ENCODE measurements at places on chromosomes 2 and 18.

GRCh38 chr18:24023185-24023814 lies 8.7 kb downstream of the TTC39C start:
- DNase-seq = no peak

- no peak for DNase-seq
Measured at GRCh38 chr2:148006249-148007007, 14.1 kb downstream of the ORC4 start.

DNA sequence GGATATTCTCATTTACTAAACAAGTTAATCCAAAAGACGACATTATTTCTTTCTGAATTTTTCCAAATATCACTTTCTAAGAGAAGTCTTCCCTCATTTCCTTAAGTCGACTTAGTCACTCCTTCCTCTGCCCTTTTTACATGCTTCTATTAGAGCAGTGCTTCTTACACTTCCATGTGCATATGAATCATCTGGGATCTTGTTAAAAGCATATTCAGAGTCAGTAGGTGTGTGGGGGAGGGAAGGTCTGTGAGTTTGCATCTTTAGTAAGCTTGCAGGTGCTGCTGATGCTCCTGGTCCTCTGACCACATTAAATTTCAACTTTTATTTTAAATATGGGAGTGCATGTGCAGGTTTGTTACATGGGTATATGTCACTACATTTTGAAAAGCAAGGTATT lies 582.6 kb downstream of the NRXN1 start:
- no peak for DNase-seq

GRCh38 chr2:113685471-113685870 lies 58.4 kb downstream of the RABL2A start:
- DNase-seq = no peak

GRCh38 chr2:54065411-54065810 lies 50.0 kb upstream of the ACYP2 start:
- DNase-seq = peak; percentile 17

DNA sequence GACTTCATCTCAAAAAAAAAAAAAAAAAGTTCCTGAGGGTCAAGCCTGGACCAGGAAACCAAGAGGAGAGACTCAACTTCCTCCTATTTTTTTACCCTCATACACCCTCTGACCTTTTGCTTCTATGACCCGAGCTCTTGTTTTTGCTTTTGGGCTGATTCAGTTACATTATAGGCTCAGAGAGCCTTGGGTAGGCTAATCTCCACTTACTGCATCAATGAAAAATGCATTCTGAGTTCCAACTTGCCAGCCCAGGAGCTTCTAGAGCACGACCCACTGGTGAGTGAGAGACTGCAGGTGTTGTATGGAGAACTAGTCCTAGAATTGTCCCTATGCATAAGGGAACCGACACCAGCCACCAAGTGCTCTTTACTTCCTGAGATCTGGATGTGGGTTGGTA lies 91.1 kb downstream of the CABLES1 start:
- no peak for DNase-seq

GRCh38 chr2:46410273-46411244 lies 68.8 kb upstream of the TMEM247 start:
- DNase-seq = no peak

GRCh38 chr2:229715895-229716507 lies 1.6 kb upstream of the DNER start:
- DNase-seq = peak; percentile 26

DNA sequence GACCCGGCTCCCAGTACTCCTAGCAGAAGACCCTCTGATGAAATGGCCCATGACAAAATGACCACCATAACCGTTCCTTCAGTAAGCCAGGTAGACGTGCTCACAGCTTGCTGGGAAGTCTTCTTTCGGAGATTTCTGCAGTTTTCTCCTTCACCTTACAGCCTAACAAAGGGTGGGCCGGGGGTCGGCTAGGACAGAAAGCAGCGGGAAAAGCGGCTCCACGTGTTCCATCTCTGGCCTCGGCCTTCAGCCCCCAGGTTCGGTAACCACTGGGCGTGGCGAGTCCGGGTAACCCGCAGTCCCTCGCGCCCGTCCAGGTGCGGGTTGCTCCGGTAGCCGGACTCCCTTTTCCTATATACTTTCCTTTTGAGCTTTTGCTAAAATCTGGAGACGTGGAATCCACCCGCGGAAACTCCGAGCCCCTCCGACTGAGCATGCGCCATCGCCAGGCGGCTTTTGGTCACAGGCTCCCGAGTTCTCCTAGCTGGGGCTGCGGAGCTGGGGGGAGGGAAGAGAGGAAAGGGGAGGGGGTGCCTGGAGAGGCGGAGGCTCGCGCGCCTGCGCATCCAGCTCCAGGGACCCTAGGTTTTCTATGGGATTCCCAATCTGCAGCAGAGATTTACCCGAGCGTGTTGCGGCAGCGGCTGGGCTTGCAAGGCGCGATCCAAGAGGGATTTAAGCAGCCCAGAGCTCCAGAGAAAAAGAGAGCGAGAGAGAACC lies at the start of gene VSNL1:
VSNL1 (plus strand) TSS at position 604 of the 720 bp plus-strand sequence. CDS start 51,379 bp downstream, outside the sequence.
- DNase-seq = peak; percentile 86

- DNase-seq = peak; percentile 39
Measured at GRCh38 chr18:53148123-53148522, 808.1 kb downstream of the DCC start.

DNA sequence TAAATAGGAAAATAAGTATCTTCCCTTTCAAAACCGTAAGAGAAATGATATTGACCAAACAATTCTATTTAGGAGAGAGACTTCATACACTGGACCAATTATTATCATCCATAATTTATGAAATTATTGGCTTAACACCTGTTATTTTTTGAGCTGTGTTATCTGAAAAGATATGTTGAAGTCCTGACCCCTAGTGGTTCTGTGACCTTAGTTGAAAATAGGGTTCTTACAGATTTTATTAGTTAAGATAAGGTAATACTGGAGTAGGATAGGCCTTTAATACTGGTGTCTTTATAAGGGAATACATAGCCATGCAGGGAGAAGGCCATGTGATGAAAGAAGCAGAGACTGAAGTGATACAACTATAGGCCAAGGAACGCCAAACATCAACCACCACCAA lies 659.6 kb downstream of the DCC start:
- DNase-seq = no peak

DNA sequence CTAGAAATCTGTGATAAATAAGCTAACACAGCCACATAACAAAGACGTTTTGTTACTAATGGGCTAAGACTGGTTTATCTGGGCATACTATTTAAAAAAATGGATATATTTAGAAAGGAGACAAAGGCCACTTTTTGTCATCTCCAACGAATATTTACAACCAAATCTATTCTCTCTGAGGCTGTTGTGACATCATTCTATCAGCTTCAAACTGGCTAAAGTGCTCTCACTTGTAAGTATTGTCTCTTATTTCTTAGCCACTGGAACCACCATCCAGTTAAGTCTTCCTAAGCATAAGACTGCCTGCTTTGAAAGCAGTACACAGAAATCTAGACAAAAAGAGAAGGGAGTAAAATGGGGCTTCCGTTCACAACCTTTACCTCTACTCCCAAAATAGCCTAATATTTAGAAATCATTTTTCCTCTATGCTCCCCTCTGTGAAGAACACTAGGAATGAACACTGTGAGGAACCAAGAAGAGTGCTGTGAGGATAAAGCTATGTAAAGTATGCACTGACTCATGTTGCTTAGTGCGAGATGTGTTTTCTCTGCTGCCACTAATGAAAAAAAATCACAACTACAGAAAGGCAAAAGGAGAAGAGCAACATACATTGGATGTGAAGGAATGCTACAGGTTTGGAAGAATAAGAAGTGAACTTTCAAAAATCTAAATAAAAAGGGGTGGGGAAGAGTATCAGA lies 264.1 kb downstream of the EXOC6B start:
- DNase-seq = no peak

DNA sequence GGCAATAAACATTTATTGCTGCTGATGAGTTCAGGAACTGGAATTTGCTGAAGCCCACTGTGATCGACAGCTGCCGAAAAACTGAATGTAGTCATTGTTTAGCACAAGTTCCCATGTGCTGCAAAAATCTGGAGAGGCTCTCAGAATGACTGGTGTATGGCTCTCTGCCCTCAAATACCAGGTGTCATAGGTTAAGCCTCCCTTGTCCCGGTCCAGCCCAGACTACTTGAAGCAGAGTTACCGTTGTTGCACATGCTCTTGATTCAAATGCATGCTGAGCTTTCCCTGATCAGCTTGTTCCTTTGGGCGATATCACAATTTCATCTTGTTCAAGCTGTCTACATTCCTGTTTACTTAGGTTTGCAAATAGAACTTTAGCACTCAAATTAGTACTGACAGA lies 625.2 kb downstream of the CPS1 start:
- no peak for DNase-seq

GRCh38 chr2:203470371-203470770 lies 64.7 kb downstream of the RAPH1 start:
- DNase-seq = no peak

- no peak for DNase-seq
Measured at GRCh38 chr2:230140667-230141066, 71.9 kb upstream of the SLC16A14 start.

DNA sequence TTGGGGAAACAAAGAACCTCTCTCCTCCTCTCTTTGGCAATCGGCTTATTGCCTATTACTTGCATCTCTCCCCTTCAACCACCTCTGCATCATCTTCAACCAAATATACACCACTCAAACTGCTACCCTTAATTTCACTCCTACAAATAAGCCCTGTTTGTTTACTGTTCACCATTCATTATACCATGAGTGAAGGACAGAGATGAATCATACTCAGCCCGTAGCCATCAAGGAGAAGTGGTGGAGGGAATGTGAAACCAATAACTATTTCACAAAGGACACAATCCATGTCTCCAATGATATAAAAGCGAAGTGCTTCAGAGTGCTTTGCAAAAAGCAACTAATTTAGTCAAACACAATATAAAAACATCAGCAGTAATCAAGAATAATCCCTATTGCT lies 76.8 kb downstream of the CACNB4 start:
- no peak for DNase-seq

- DNase-seq = peak; percentile 6
Measured at GRCh38 chr18:70276416-70277191, 12.2 kb upstream of the SOCS6 start.

DNA sequence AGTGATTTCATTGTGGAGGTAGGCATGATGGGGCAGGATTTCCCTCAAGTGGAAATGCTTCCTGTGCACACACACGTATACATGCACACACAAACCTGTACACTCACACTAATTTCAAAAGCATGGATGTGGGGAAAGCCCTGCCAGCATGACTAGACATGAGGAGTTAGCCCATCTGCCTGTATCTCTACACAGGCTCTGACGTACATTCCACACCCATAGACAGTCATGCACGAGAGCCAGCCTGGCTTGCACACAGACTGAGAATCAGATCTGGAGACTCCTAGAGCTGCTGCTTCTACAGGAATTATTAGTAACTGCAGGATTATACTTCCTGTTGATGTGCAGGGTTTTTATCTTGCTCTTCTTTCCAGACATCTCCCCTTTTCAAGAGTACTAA lies 27.3 kb upstream of the NFU1 start:
- no peak for DNase-seq

DNA sequence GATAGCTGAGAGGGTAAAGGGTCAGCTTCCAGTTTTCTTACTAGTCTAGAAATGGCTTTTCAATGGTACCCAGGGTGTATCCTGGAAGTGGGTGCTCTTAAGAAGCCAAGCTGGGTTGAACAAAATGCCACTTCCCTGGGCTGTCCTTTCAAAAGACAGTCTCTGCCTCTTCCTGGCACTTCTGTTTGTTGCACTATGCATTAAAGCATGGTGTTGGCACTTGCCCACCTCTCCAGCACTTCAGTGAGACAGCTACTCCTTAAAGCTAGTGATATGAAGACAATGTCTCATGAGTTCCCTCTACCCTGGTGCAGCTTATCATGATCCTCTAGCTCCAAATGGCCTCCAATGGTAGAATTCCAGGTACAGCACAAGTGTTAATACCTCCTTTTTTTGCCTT lies 74.3 kb upstream of the IGFBP5 start:
- no peak for DNase-seq

DNA sequence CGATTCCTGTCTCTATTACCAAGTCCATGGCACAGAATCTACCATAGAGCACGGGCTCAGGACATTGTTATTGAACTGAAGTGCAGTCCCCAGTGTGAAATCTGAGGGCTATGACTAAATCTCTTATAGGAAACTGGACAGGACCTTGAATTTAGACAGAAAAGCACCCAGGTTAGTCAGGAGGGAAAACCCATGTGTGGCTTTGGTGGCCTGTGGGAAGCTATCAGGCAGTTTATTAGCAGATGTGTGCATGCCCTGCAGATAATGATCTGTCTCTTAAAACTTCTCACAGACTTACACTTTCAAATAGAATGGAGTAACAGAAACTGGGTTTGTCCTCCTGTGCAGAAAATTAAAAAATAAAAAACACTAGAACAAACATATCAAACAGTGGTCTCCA lies 610.0 kb upstream of the RAB6C start:
- DNase-seq = no peak

DNA sequence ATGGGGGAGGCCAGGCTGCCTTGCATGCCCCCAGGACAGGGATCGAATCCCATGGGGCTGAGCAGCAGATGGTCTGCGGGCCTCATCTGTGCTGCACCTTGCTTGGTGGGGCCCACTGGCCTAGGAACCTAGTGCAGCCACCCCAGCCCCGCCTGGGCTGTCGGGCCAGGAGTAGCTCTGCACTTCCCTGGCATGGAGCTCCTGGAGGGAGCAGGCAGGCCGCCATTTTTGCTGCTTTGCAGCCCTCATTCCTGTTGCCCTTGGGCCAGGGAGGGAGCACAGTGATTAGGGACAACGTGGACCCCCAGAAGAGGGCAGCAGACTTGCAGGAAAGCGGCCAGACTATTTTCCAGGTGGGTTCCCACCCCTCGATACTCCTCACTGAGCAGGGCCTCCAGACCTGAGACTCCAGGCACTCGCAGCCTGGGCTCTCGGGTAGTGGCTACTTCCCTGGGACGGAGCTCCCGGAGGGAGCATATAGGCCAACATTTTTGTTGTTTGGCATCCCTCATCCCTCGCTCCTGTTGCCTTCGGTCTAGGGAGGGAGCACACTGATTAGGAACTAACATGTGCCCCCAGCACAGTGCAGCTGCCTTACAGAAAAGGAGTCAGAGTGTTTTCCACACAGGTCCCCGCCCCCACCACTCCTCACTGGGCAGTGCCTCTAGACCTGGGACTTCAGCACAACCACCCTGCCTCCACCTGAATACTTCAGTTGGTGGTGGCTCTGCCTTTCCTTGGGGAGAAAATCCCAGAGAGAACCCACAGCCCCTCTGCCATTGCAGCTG lies 99.5 kb downstream of the MAIP1 start:
- DNase-seq = no peak

DNA sequence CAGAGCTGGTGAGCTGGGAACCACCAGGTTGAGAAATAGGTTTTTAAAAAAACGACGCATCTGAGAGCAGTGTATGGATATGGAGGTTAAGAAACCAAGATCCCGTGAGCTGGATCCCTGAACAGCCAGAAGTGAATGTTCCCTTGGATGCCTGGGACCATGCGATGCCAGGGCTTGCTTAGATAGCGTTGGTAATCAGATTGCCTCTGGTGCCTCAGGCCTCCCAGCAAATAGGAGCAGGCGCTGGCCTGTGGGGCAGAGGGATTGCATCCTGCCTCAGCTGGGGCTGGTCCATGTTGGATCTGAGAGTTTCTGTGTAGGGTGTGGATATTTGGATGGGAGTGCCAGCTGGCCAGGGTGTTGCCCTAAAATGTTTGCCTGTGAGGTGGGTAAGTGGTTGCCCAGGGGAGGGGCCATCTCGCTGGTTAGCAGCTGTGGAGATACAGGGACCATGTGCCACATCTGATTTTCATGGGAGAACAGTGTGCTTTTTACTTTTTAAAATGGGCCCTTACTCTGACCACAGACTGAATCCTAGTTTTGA lies 80.8 kb upstream of the MCFD2 start:
- DNase-seq = no peak

- DNase-seq = no peak
Measured at GRCh38 chr18:9706081-9706935, 1.8 kb upstream of the RAB31 start.
